ENCODE measurements at places on chromosomes 2 and 18.

GRCh38 chr18:23853448-23854195 lies 160.9 kb upstream of the TTC39C start:
- DNase-seq: no peak

DNA sequence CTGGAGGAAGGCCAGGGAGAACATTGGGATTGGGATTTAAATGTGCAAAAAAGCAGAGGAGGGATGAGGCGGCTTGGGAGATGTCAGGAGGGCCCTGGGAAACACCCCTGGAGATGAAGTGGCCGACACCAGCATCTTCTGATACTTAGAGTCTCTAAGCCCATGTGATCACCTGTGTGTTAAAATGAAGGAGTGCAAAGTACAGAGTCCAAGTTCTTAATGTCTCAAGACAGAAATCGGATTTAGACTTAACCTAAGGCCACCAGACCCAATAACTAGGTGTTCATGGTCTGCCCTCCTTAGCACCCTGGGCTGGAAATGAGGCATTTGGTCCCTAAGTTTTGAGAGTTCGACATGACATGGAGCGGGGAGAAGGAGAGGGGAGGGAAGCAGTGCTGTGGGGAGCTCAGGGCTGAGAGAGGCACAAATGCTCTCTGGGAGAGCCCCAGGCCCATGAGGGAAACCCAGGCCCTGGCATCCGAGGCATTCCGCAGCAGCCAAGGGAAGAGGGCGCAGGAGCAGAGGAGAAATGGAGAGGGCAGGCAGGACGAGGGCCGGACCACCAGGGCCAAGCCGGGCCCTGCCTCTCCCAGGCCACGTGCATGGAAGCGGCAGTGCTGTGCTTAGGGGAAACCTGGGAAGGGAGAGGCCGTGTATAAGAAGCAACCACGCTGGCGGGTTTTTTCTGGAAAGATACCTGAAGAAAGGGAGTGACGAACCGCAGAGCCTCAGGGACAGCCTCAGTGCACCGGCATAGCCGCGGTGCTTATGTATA lies 63.3 kb downstream of the SFXN5 start:
- DNase-seq: no peak

- peak; percentile 52 for DNase-seq
Observed at GRCh38 chr2:162073888-162074631, at the start of gene DPP4. TSS of gene DPP4 (minus strand) at chr2:162074215. CDS start at chr2:162073981, 234 bp downstream.

DNA sequence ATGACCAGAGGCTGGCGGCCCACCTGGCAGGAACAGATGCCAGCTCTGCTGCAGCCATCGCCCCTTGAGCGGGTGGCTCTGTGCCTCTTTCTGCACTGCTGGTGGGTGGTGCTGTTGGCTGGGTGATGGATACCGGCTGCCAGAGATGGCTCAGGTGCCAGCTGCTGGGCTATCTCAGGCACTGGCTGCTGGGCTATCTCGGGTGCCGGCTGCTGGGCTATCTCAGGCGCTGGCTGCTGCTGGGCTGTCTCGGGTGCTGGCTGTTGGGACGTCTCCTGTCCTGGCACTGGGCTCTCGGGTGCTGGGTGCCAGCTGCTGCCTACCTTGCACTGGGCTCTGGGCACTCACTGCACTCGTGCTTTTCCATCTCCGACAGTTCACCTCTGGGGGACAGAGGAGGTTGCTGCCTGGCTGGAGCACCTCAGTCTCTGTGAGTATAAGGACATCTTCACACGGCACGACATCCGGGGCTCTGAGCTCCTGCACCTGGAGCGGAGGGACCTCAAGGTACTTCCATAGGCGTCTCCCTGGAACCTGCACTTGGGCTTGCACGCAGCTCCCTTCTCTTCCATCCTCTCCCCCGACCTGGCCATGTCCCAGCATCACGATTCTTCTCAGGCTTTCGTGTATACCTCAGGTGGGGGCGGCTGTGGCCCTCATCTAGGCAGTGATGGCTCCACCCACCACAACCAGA lies 98.4 kb downstream of the USP40 start:
- no peak for DNase-seq

DNA sequence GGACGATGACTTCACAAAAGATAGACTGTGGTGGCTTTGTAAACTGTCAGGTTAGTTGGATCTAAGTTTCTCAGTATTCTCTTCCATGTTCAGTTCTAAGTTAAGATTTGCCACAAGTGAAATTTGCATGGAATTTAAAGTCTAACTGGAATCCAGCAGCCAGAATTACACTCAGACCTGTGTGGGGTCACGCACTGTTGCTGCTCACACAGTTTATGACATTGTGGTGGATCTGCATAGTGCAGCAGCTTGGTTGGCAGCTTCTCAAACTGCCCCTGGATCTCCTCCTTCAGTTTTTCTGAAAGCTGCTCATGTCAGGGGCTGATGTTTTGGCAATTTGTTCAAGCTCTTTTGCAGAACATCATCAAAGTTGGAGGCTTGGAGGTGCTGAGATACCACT lies 228.1 kb upstream of the KCNJ3 start:
- DNase-seq: no peak

DNA sequence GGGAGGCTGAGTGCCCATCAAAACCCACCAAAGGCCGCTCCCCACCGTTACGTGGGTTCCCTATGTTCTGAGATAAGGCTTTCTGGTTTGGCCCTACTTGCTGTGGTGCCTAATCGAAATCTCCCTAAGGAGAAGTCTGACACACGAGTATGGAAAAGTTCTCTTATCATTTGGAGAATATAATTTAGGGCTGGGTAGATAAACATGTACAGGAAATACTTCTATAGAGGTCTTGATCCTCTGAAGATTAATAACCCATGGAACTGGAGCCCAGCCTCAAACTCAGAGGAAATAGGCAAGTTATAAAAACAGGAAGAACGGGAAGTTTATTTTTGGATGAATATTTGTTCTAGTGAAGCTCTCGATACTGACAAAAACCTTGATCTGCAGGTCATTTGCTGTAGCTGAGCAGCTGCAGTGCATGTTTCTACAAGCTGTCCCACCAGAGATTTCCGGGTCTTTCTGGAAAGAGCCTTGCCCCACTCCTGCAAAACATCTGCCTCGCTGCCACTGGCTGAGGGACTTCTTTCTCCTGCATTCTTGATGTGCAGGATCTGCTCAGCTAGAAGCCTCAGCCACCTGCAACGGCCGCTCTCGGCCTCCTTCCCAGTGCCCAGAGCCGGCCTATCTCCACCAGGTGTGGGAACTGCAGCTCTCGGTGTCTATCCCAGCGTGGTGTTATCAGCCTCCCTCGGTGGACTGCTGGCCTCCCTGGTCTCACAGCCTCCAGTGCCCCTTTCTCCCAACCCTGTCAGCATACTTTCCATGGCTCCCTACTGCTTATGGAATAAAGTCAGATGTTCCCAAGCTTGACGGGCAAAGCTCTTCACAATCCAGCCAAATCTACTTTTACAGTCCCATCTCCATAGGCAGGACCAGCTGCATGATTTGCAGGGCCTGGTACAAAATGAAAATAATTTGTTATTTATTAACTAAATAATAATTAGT lies 48.6 kb downstream of the SPRED2 start:
- DNase-seq: no peak

- no peak for DNase-seq
Observed at GRCh38 chr2:146351689-146352088, 1493.1 kb upstream of the ACVR2A start.

DNA sequence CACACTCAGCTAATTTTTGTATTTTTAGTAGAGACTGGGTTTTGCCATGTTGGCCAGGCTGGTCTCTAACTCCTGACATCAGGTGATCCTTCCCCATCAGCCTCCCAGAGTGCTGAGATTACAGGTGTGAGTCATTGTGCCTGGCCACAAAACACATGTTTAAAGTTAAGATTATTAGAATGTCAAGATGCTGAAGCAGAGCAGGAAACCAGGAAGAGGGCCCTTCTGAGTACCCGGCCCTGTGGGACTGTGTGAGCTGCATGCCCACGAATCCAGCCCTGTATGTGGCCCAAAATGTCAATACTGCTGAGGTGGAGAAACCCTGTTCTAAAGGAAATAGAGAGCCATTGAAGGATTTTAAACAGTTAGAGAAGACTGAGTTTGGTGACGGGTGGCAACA lies 31.0 kb upstream of the REV1 start:
- DNase-seq: no peak

GRCh38 chr2:11835403-11835802 lies 89.0 kb downstream of the LPIN1 start:
- no peak for DNase-seq

DNA sequence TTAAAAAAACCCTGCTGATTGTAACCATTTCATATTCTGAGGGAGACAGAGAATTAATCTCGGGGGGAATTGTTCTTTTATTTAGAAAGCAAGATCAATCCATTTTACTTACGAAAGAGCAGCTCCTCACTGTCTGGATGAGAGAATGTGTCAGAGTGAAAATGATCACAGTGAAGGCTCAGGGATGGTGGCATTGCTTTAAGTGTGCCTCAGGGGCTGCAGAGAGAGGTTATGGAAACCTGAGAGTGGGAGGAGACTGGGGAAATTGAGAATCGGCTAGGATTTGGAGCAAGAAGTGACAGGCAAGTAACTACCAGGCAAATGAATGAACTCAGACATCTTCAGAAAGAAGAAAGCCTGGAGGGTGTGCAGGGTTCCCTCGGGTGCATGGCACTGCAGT lies 34.2 kb downstream of the MRPL35 start:
- DNase-seq: no peak

- DNase-seq: no peak
Observed at GRCh38 chr2:63569740-63570139, 18.5 kb downstream of the WDPCP start.

DNA sequence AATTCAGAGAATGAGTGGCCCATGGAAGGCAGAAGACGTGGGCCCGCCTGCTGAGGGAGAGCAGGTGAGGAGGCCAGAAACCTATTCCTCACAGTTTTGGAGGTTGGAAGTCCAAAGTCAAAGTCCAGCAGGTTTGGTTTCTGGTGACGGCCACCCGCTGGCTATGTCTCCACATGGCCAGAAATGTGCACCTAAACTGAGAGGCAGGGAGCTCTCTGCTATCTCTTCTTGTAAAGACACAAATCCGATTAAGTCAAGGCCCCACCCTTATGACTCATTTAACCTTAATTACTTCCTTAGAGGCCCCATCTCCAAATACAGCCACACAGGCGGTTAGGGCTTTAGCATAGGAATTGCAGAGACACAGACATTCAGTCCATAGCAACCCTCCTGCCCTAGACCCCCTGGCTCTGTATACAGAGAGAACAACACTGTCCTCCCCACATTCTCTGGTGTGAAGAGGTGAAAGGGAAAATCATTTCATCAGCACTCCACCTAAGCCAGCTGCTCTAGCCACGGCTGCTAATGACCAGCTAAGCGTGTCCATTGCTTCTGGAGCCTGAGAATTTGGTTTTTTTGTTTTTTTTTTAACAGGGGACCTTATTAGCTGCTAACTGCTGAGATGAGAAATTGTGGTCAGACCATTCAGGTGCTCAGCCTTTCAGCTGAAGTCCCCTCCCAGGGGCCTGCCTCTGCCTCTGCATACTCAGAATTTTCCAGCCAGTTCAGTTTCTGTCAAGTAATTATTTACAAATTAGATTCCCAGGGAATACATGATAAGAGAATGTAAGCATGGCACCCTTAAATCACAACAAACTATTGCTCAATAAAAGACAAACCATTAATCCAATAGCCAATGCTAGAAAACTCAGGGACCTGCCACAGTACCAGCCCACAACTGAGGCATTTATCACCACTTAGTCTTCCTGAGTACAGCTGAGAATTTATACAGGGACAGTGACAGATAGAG lies 368.7 kb upstream of the ID2 start:
- DNase-seq: no peak

GRCh38 chr2:83233326-83233725 lies 1225.8 kb downstream of the SUCLG1 start:
- DNase-seq: no peak

All from activated CD4-positive, alpha-beta T cell treated with anti-CD3 and anti-CD28 coated beads for 4 hours (primary cell).